IPS-NIHi11 (cell line): ENCODE measurements at places on chromosomes 16 and 17.

GRCh38 chr16:69223882-69224281 is 36.9 kb downstream of the SNTB2 start:
- no peak for DNase-seq

- DNase-seq, result no peak
These were observed 5.3 kb downstream of the CMTM4 start for GRCh38 chr16:66691234-66691633.

GRCh38 chr17:31163091-31163781 is 68.5 kb downstream of the NF1 start:
- DNase-seq, result no peak

DNA sequence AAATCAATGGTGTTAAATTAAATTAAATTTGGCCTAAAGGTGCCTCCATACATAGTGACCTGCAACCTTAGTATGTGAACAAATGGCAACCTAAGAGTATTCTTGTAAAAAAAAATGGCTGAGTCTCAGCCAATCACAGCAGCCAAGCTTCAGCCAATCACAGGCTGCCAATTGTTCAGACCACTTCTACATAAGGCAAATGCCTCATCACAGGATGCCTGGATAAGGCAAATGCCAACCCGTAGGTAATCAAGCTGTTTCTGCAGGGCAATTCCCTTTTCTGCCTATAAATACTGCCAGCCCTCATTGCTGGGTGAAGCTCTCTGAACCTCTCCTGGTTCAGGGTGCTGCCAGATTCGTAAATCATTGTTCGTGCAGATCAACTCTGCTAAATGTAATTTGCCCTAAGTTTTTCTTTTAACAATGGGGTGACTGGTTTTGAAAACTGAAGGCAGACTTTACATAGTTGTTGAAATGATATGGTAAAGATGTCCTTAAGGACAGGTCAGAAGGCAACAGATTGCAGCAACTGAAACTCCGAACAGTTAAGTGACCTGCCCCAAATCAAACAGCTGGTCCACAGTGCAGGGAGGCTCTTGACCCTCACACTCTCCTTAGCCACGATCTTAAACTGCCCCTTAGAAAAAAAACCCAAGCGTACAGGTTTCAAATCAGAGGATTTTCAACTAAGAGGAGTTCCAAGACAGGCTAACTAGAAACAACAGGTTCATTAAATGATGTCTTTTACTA is 50.3 kb downstream of the N4BP1 start:
- no peak for DNase-seq

DNA sequence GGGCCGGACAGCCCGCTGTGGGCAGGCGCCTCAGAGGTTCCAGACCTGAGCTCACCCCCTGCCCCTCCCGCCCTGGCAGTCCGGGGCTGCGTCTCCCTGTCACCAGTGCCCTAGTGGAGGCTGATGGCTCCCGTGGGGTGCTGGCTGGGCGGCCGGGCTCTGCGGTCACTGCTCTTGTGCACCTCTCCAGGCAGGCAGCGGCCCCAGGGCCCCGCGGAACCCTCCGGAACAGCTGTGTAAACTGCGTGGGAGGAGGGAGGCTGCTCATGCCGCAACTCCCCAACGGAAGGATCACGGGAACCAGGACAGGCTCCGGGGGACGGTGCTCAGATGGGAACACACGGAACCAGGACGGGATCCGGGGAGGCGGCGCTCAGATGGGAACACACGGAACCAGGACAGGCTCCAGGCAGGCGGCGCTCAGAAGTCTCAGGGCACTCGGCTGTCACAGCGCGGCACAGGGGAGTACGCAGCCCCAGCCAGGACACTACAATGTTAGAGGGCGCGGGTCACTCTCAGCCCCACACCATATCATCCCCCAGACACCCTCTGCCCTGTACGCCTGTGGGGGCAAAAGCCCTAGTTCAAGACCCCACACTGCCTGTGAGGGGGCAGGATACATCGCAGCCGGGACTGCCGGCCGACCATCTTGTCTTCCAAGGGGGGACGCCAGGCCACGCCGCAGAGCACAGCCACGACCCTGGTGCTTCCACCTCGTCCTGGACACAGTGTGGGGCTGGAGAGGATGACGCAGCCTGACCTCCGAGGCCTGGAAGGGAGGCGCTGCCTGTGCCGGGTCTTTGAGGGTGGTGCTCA is 74.0 kb upstream of the GNG13 start:
- DNase-seq, result no peak

GRCh38 chr17:75701288-75701687 is 20.0 kb upstream of the ITGB4 start:
- no peak for DNase-seq

DNA sequence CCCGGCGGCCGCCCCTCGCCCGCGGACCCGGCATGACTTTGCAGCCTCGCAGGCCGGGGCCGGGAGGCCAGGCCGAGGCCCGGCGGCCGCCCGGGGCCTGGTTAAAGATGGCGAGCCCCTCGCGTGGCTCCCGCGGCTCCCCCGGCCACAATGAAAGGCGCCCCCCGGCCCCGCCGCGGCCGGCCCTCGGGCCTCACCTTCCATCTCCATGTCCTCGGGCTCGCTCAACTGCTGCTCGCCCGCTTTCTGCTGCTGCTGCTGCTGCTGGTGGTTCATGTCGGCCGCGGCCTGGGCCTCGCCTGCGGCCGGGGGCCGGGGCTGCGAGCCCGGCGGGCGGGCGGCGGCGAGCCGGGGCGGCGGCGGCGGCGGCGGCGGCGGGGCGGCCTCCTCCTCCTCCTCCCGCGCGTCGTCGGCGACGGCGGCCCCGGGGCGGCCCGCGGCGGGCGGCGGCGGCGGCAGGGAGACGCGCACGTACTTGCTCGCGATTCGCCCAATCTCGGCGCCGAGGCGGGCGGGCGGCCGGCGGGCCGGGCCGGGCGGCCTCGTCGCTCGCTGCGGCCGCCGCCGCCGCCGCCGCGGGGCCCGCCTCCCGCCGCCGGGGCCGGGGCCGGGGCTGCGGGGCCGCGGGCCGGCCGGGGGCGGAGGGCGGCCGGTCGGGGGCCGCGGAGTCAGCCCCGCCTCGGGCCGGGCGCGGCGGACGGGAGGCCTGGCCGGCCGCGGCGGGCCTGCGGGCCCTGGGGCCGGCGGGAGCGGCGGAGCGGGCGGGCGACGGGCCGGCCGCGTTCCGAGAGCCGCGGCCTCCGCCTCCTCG is 491 bp downstream of the USP7 start:
- DNase-seq, result peak; percentile 66

DNA sequence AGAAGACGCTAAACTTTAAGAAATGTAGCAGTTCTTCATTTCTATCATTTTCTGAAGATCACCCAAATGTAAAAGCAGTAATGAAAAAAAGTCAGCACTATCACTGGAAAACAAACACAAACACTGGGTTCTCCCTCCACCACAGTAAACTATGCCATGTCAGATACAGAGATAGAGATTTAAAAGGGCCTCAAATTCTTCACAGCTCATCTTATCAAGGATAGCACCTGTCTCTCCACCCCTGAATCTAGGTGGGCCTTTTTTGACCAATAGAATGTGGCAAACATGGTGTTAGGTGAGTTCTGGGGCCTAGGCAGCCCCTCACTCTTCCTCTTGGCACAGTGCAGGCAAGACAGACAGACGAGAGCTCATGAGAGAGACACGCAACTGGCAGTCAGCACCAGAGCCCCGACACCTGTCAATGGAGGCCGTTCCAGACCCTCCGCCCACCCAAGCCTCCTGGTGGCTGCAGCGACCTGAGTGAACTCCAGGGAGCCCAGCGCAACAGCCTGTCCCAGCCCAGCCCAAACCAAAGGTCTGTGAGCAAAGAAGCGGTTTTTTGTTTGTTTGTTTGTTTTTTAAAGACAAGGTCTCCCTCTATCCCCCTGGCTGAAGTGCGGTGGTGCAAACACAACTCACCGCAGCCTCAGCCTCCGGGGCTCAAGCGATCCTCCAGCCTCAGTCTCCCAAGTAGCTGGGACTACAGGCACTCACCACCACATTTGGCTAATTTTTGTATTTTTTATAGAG is 79.8 kb downstream of the TBC1D16 start:
- no peak for DNase-seq

DNA sequence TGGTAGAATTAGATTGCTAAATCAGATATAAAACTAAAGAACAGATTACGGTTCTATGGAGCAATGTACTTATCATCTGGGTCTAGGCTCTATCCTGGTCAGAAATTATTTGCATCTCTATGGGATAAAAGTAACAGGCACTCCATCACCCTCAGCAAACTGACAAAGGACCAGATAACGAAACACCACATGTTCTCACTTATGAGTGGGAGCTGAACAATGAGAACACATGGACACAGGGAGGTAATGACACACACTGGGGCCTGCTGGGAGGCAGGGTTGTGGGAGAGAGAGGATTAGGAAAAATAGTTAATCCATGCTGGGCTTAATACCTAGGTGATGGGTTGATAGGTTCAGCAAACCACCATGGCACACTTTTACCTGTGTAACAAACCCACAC is 61.9 kb downstream of the MPHOSPH6 start:
- no peak for DNase-seq

- no peak for DNase-seq
These were observed 24.0 kb downstream of the ZNF750 start for GRCh38 chr17:82815790-82816305.

GRCh38 chr17:48463526-48463925 is 33.5 kb upstream of the SKAP1 start:
- DNase-seq, result no peak

DNA sequence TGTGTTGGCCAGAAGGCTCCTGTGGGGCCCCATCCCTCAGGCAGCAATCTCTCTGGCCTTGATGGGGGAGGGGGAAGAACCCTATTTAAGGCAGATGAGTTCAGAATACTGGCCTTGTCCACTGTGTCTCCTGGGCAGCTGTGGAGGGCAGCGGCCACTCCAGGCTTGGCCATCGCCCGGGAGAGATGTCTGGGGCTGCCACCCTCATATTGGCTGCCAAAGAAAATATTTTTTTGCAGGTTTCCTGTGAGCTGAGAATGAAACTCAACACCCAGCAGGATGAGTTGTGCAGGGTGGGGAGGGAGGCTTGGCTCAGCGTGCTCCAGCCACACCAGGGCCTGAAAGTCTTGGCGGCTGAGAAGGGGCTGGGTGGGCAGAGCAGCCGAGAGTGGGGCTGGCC is 14.4 kb upstream of the TIMP2 start:
- DNase-seq, result no peak

DNA sequence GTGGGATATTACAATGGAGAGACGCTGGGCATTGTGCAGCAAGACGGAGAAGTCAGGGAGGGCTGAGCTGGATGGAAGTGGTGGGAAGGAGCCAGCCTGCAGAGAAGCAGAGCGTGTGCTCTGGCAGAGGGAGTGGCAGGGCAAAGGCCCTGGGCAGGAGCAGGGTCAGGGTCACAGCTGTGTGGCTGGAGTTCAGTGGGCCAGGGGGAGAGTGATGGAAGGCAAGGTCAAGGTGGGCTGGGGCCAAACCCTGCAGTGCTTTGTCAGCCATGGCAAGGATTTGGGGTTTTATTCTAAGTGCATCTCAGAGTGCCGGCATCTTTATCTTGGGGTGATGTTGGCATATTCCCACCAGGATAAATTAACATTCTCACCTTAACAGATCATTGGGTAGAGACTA is 31.9 kb upstream of the C16orf78 start:
- DNase-seq, result no peak

DNA sequence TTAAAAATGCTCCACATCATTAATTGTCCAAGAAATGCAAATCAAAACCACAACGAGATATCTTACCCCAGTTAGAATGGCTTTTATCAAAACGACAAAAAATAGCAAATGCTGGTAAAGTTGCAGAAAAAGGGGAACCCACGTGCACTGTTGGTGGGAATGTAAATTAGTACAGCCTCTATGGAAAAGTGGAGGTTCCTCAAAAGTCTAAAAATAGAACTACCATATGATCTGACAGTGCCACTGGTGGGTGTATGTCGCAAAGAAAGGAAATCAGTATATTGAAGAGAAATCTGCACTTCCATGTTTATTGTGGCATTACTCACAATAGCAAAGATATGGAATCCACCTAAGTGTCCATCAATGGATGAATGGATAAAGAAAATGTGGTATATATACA is 38.2 kb upstream of the ZFHX3 start:
- DNase-seq, result no peak

DNA sequence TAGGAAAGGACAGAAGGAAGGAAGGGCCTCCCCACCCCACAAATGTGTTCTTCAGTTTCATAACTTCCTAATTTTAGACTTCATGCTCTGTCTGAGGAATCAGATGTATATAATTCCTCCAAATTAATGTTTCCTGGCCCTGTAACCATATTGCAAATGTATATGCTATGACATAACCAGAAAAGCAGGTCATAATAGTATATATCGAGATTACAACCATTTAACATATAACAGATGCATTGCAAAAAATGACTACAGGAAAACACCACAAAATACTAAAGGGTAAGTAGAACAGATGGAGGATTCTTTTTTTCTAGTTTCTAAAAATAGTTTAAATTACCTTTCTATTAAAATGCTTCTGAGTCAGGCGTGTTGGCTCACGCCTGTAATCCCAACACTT is 3.1 kb upstream of the EXOC7 start:
- DNase-seq, result no peak

DNA sequence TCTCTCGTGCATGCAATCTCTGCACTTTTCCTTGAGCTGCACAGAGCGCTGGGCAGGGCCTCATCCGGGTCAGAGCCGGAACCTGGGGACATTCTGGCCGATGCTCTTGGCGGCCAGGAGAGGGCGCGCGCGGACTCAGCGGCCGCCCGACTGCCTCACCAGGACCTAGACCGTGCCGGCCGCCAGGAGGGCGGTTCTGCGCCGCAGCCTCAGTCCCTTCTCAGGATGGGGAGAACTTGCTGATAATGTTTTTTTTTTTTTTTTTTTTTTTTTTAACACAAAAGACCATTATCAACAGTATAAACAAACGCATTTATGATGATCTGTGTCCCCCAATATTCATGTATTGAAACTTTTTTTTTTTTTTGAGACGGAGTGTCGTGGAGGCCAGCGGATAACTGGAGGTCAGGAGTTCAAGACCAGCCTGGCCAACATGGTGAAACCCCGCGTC is 8.1 kb upstream of the FLYWCH2 start:
- peak; percentile 86 for DNase-seq
